ENCODE measurements at places on chromosomes 12 and 14.

- H3K4me1 ChIP-seq, result peaks cover 73% of the 10 kb centered on the region
- peaks cover 5% of the 10 kb centered on the region for H3K36me3 ChIP-seq
- H3K4me3 ChIP-seq, result peak overlapping the region; percentile 72
- peak; percentile 84 for DNase-seq
These were observed 11.3 kb downstream of the PHLDA1 start for GRCh38 chr12:76020281-76020680.

- peaks cover 26% of the 10 kb centered on the region for H3K4me1 ChIP-seq
- H3K4me3 ChIP-seq, result peak overlapping the region; percentile 73
- H3K27me3 ChIP-seq, result no peaks in the 10 kb centered on the region
These were observed 5.7 kb upstream of the KLRK1 start for GRCh38 chr12:10395390-10395998.

GRCh38 chr14:92968291-92969020 is 45.5 kb downstream of the CHGA start:
- no peak for DNase-seq
- H3K36me3 ChIP-seq, result no peaks in the 10 kb centered on the region
- H3K4me3 ChIP-seq, result no peak overlapping the region
- H3K27ac ChIP-seq, result no peak overlapping the region

GRCh38 chr14:23285530-23286019 is 357 bp downstream of the HOMEZ start:
- peak overlapping the region; percentile 57 for H3K27ac ChIP-seq
- peak overlapping the region; percentile 98 for H3K4me3 ChIP-seq
- peaks cover 2% of the 10 kb centered on the region for H3K27me3 ChIP-seq
- DNase-seq, result no peak
- peaks cover 23% of the 10 kb centered on the region for H3K4me1 ChIP-seq
- no peaks in the 10 kb centered on the region for H3K36me3 ChIP-seq

DNA sequence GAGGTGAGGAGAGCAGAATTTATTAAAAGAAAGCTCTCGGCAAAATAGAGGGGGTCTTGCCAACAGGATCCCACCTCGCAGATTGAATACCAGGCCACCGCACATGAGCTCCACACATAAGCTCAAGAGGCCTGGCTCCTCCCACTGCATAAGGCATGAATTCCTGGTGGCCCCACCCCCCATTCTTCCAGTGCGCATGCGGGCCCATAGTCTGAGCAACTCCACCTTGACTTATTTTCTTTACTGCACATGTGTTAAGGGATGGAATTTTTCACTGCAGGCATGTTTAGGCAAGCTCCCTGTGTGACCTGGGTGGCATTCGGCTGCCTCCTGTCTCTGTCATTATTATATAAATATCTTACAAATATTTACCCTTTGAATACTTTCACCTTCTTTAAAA is 412.5 kb downstream of the RMST start:
- no peak overlapping the region for H3K27ac ChIP-seq
- no peaks in the 10 kb centered on the region for H3K4me1 ChIP-seq

GRCh38 chr12:91056488-91056887 is 1.3 kb downstream of the KERA start:
- H3K36me3 ChIP-seq, result no peaks in the 10 kb centered on the region
- H3K4me3 ChIP-seq, result no peak overlapping the region
- H3K4me1 ChIP-seq, result peaks cover 11% of the 10 kb centered on the region
- no peak overlapping the region for H3K27ac ChIP-seq
- no peaks in the 10 kb centered on the region for H3K27me3 ChIP-seq

- H3K36me3 ChIP-seq, result peaks cover 27% of the 10 kb centered on the region
- H3K27me3 ChIP-seq, result peaks cover 8% of the 10 kb centered on the region
- DNase-seq, result peak; percentile 83
- H3K4me1 ChIP-seq, result peaks cover 54% of the 10 kb centered on the region
- peak overlapping the region; percentile 97 for H3K4me3 ChIP-seq
- H3K27ac ChIP-seq, result peak overlapping the region; percentile 99
These were observed 824 bp downstream of the TBK1 start for GRCh38 chr12:64452559-64453329.

DNA sequence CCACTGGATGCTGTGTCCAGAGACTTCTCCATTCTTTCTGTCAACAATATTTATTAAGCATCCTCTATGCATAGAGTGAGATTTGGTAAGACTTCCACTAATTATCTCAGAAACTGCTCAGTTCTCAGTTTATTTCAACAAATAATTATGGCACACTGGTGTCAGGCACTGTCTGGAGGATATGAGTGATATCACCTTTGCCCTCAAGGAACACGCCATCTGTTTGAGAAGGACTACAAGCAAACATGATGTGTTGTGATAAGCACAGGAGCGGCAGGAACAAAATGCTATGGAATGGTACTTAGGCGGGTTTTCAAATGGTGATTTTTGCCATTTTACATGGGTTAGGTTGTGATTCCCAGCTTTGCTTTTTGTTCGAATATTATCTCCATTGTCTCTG is 229.2 kb downstream of the DPF3 start:
- DNase-seq, result no peak
- H3K36me3 ChIP-seq, result peaks cover 36% of the 10 kb centered on the region
- peaks cover 51% of the 10 kb centered on the region for H3K4me1 ChIP-seq
- peak overlapping the region; percentile 89 for H3K27ac ChIP-seq
- H3K27me3 ChIP-seq, result peaks cover 3% of the 10 kb centered on the region
- H3K4me3 ChIP-seq, result peak overlapping the region; percentile 52

- peaks cover 34% of the 10 kb centered on the region for H3K4me1 ChIP-seq
- H3K4me3 ChIP-seq, result no peak overlapping the region
- H3K27me3 ChIP-seq, result peaks cover 4% of the 10 kb centered on the region
- no peak overlapping the region for H3K27ac ChIP-seq
- no peaks in the 10 kb centered on the region for H3K36me3 ChIP-seq
These were observed 66.6 kb downstream of the ERGIC2 start for GRCh38 chr12:29314416-29314815.

GRCh38 chr14:100294963-100295330 is 11.3 kb downstream of the SLC25A29 start:
- no peaks in the 10 kb centered on the region for H3K36me3 ChIP-seq
- H3K27ac ChIP-seq, result no peak overlapping the region
- no peak overlapping the region for H3K4me3 ChIP-seq
- DNase-seq, result no peak
- no peaks in the 10 kb centered on the region for H3K27me3 ChIP-seq
- H3K4me1 ChIP-seq, result peaks cover 11% of the 10 kb centered on the region

- DNase-seq, result peak; percentile 16
- no peaks in the 10 kb centered on the region for H3K36me3 ChIP-seq
- peak overlapping the region; percentile 2 for H3K27ac ChIP-seq
- no peak overlapping the region for H3K4me3 ChIP-seq
- H3K27me3 ChIP-seq, result no peaks in the 10 kb centered on the region
- H3K4me1 ChIP-seq, result peaks cover 21% of the 10 kb centered on the region
These were observed 6.2 kb upstream of the ZDHHC17 start for GRCh38 chr12:76757694-76758093.

GRCh38 chr14:72745991-72746980 is 147.6 kb downstream of the DPF3 start:
- peaks cover 47% of the 10 kb centered on the region for H3K4me1 ChIP-seq
- DNase-seq, result peak; percentile 63
- H3K4me3 ChIP-seq, result peak overlapping the region; percentile 73

GRCh38 chr12:53049571-53050318 is at the start of gene TNS2:
TSS of gene TNS2 (plus strand) at chr12:53050065. CDS start at chr12:53050186, 121 bp downstream.
- peak within 1 kb of the TSS; percentile 86 for H3K4me3 ChIP-seq
- peaks cover 2% of the 10 kb centered on the region for H3K36me3 ChIP-seq
- H3K27ac ChIP-seq, result peak within 1 kb of the TSS; percentile 97
- peaks cover 4% of the 10 kb centered on the region for H3K27me3 ChIP-seq
- no peak for DNase-seq

- no peak for DNase-seq
- no peaks in the 10 kb centered on the region for H3K4me1 ChIP-seq
- H3K36me3 ChIP-seq, result no peaks in the 10 kb centered on the region
- no peak overlapping the region for H3K4me3 ChIP-seq
- no peak overlapping the region for H3K27ac ChIP-seq
These were observed 65.9 kb downstream of the RERG start for GRCh38 chr12:15155271-15155670.

Measured in HFFc6 (cell line).